ENCODE measurements at places on chromosomes 1 and 21.

DNA sequence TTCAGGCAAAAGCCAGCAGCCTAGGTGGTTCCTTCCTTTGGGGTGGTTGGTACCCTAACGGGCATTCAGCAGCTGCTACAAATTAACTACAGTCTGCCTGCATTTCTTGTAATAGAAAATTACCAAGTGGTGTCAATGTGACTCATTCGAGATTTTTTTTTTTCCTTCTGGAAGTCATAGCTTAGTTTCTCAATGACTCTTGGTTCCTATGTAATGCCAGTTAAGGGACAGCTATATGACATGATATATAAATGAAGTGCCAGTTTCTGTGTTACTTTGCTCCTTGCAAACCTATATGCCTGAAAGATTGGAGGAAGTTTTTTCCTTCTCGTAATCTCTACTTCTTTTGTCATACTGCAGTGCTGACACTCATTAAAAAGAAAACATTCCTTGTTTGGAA lies 2.6 kb downstream of the MGST3 start:
- no peak for DNase-seq

- DNase-seq: no peak
These were observed 21.0 kb downstream of the EIF2D start for GRCh38 chr1:206591226-206591625.

DNA sequence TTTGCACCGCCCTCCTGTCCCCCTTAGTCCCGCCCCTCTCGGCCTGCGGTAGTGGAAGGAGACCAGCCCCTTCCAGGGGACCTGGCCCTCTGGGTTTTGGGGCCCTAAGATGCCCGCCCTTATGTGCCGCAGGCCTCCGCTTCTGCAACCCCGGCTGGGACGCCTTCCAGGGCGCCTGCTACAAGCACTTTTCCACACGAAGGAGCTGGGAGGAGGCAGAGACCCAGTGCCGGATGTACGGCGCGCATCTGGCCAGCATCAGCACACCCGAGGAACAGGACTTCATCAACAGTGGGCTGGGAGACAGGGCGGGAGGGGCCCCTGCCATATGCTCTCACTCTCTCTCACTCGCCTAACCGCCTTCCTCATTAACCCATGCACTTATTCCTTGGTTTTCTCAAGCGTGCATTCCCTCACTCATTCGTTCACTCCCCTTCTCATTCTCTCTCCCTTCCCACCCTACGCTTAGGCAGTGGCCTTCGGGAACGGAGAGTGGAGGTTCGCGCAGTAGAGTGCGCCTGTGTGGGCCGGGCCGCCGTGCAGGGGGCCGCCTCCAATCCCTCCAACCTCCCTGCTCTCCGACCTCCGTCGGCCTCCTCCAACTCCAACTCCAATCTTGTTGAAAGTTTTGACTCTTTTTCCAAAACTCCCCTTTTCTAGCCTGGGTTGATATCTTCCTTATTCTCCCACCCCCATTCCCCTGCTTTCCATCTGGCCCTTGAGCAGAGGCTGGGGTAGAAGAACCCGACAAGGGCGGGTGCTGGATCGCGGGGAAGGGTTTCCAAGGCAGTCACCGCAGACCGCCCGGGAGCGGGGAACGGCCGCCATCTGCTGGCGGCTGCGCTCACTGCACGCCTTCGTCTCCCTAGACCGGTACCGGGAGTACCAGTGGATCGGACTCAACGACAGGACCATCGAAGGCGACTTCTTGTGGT lies 15.2 kb downstream of the BCAN start:
- peak; percentile 54 for DNase-seq

DNA sequence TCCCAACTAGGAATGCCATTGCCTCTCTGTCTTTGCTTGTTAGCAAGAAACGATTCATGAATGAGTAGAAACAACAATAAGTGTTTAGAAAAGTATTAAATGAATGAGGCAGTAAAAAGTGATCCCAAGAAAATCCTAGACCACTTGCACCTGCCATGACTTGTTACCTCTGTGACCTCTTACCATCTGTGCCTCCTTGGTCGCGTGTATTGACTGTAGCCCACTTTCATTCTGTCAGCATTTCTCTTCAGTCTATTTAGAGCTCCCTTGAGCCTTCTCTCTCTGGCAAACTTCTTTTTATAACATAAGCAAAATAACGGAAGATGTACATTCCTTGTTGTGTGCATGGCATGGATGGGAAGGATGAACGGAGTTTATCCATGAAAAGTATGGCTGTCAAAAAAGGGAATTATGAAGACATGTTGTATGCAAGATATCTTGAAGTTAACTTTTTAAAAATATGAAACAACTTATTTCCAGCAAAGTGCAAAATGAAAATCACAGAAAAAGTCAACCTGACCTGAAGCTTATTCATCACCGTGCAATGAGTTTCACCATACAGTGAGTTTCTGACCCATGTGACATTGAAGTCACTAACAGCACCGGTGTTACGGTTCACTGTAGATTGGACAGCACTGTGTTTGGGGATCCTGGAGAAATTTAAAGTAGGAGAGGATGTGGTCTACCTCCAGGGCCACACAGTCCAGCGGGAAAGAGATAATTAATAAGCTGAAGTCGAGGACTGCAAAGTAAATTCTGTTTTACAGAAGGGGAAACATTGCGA lies 47.7 kb downstream of the KCNK1 start:
- no peak for DNase-seq

- no peak for DNase-seq
These were observed 133.1 kb upstream of the PTBP2 start for GRCh38 chr1:96588416-96588995.

DNA sequence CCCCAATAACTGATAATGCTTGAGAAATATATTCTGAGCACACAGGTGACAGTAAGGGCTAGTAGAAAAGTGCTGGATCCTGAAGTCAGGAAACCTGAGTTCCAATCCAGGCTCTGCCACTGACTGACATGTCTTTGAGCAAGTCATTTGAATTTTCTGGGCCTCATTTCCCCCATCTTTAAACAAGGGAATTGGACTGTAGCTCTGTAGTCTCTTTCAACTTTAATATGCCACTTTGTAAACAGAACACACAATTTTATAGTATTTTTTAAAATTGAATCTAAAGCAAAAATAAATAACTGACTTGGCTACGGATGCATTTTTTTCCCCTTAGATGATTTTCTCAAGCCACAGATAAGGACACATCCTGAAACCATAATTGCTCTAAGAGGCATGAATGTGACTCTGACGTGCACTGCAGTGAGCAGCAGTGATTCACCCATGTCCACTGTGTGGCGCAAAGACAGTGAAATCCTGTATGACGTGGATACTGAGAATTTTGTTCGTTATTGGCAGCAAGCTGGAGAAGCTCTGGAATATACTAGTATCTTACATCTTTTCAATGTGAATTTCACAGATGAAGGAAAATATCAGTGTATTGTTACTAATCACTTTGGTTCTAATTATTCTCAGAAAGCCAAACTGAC lies 37.0 kb downstream of the LRIG2 start:
- DNase-seq: no peak

DNA sequence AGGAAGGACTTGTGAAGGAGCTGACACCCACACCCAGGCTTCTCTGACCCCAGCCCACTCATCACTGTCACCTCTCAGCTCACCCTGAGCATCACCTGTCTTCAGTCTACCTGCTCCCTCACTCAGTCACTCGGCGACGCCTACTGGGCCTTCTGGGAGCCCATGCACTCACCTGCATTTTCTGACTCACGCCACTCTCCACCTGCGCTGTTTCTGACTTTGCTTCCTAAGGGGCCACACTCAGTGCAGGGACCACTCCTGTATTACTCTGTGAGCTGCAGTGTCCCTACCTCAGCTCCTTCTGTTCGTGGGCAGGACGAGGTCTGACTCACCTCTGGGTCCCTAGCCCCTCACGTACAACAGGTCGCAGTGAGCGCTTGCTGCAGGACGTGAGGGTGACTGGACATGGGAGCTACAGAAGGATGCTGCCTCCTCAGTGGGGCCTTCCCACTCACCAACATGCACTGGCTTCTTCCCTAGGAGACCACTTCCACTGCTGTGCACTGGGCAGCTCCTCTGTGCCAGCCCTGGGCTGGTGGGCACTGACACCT lies 102.3 kb downstream of the GLIS1 start:
- peak; percentile 27 for DNase-seq

GRCh38 chr1:65264197-65264929 lies 45.0 kb upstream of the DNAJC6 start:
- DNase-seq: peak; percentile 42

DNA sequence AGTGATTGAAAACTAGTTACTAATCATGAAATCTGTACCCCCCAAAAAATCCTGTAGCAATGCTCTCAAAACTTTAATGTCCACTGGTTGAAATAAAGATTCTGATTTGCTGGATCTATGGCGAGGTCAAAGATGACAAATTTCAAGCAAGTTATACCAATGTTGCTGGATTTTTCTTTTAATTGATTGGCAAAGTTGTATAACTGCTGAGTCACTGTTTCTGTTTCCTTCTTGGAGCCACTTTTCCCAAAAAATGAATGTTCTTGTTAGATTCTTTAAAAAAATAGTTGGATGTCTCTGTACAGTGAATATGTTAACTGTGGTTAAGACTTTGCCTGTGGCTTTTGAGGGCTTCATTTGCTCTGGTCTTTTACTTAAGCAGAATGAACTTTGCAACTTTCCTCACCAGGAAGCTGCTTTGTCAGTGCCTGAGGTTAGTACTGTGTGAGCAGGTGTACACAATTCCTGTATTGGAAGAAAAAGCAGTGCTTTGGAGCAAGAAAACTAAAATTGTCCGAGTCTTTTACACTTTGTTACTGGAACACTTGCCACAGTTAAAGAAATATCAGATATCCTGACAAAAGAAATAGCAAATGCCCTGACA lies 1211.9 kb downstream of the MRPL39 start:
- DNase-seq: no peak

DNA sequence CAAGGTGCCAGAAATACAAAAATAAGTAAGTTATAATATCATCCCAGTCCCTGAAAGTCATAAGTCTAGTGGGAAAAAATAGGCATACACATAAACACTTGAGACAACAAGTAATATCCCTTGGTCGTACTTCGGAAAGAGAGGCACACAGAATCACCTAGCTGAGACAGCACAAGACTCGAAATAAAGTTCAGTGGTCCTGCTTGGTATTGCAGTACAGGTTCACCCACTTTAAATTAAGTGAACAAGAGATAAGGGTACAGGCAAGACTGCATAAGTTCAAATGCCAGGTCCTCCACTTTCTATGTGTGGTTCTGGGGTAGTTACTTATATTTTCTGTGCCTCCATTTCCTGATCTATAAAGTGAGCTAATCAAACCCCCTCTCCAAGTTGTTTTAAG lies 47.6 kb downstream of the SEC16B start:
- DNase-seq: no peak

- DNase-seq: no peak
These were observed 59.3 kb downstream of the SLC9A1 start for GRCh38 chr1:27095576-27095975.

- DNase-seq: no peak
These were observed 5.8 kb downstream of the MAPKAPK2 start for GRCh38 chr1:206690516-206690915.

- DNase-seq: no peak
These were observed 136.1 kb downstream of the PRDM2 start for GRCh38 chr1:13836136-13836535.

DNA sequence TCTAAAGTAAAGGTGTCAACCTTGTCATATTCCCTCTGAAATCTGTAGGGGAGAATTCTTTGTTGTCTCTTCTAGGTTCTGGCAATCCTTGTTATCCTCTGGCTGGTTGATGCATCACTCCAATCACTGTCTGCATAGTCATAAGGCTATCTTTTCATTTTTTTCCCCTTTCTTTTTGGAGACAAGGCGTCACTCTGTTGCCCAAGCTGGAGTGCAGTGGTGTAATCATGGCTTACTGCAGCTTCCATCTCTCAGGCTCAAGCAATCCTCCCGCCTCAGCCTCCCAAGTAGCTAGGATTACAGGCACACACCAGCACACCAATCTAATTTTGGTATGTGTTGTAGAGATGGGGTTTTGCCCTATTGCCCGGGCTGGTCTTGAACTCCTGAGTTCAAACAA lies 12.9 kb downstream of the DPYD start:
- DNase-seq: no peak

GRCh38 chr1:11576109-11576875 lies 77.9 kb downstream of the FBXO2 start:
- DNase-seq: no peak

DNA sequence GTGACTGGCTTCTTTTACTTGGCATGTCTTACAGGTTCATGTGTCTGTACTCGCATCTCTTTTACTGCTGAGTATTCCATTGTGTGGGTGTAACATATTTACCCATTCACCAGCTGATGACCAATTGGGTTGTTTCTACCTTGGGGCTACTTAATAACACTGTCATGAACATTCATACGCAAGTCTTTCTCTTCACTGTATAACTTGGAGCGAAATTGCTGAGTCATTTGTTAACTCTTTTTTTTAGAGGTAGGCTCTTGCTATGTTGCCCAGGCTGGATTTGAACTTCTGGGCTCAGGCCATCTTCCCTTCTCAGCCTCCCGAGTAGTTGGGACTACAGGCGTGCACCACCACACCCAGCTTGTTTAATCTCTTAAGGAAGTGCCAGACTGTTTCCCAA lies 6.5 kb downstream of the PYCR2 start:
- no peak for DNase-seq

DNA sequence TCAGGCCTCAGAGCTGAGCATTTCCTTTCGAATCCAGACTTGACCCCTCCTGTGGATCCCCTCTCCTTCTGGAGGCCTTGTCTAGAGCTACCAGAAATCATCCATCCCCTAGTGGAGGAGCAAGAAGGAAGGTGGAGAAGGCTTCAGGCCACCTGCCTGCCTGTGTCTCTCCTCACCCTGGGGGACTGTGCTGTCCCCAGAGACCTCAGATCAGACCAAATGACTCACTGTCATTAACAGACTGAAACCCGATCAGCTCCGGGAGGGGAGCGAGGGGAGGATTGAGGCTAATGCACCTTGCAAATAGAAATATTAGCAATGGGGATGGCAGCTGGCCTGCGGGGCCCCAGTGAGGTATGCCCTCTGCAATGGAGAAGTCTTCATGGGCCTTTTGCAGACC lies 2.1 kb downstream of the MYBPH start:
- no peak for DNase-seq

GRCh38 chr1:215719552-215719951 lies 152.4 kb downstream of the KCTD3 start:
- no peak for DNase-seq

DNA sequence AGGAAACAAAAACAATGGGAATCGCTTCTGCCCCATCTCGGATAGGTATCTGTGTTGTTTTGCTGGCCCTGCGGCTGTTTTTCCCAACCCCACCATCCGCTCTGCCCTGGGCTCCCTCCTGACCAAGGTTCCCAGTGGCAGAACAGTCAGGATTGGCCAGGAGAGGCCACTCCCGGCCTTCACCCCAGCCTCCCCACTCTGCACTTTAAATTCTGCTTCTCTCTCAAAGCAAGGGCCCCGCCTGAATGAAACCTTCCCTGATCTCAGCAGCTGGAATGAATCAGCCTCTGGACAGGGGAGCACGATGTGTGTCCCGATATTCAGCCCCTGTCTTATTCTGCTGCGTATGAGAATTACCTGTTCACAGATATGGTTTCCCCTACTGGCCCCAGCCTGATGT lies 16.3 kb downstream of the C1orf115 start:
- no peak for DNase-seq

DNA sequence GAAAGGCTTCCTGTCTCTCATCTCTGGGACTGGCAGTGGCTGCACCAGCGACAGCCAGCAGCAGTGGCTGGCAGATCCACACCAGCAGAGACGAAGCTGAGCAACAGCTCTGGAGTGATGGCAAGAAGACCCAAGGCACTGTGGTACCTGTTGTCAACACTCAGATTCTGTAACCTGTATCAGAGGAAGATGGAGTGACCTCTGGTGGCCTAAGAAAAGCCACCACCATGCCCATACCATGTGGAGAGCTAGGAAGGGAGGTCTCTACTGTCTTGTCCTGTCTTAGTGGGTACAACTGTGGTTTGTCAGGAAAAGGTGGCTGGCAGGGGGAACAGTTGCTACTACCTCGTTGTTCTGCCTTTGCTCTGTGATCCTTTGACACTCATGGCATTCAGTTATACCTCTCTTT lies 22.5 kb upstream of the RHBDL2 start:
- no peak for DNase-seq
